Glomerular endothelial cell (primary cell): ENCODE measurements at places on chromosomes 2 and 18. TPM values are rescaled to one million over a fixed set of nuclear protein-coding genes. Genes with fewer than 3 reads are reported as not detected.

Gene IL36B
- total RNA-seq = not detected in 2 replicates

Gene DSG4
- total RNA-seq = not detected in 2 replicates

Gene FKBP1B
- 14.9 and 18.1 TPM in 2 replicates for total RNA-seq

Gene AGXT
- total RNA-seq = not detected in 2 replicates

Gene CYRIA
- total RNA-seq = 16.0 and 19.4 TPM in 2 replicates

Gene CTAGE1
- total RNA-seq = not detected in 2 replicates

Gene HOXD3
- 5.3 and 7.2 TPM in 2 replicates for total RNA-seq

Gene FAM124B
- 50.3 and 156 TPM in 2 replicates for total RNA-seq

Gene CCDC148
- total RNA-seq = 0.35 and 1.2 TPM in 2 replicates

Gene SCYGR5
- total RNA-seq = not detected in 2 replicates

Gene HOXD1
- 19.0 and 38.6 TPM in 2 replicates for total RNA-seq

Gene CERKL
- not detected in 2 replicates for total RNA-seq
